ENCODE measurements at places on chromosomes 16 and 17. TPM values are rescaled to one million over a fixed set of nuclear protein-coding genes. Genes with fewer than 3 reads are reported as not detected.

- H3K27ac ChIP-seq, result no peak overlapping the region
- no peaks in the 10 kb centered on the region for H3K36me3 ChIP-seq
- no peak overlapping the region for H3K4me3 ChIP-seq
- DNase-seq, result no peak
Measured at GRCh38 chr17:42639525-42640113, 19.5 kb upstream of the TUBG2 start.

GRCh38 chr16:81837312-81837751 lies 58.2 kb downstream of the PLCG2 start:
- no peaks in the 10 kb centered on the region for H3K36me3 ChIP-seq
- H3K27ac ChIP-seq, result no peak overlapping the region
- H3K4me1 ChIP-seq, result no peaks in the 10 kb centered on the region

GRCh38 chr16:74627506-74628220 lies 20.7 kb upstream of the GLG1 start:
- peak; percentile 20 for DNase-seq
- H3K36me3 ChIP-seq, result peaks cover 30% of the 10 kb centered on the region
- peak overlapping the region; percentile 64 for H3K27ac ChIP-seq
- no peak overlapping the region for H3K4me3 ChIP-seq
- H3K4me1 ChIP-seq, result peaks cover 10% of the 10 kb centered on the region
- peaks cover 3% of the 10 kb centered on the region for H3K27me3 ChIP-seq

- peak overlapping the region; percentile 31 for H3K27ac ChIP-seq
- peaks cover 36% of the 10 kb centered on the region for H3K36me3 ChIP-seq
- peaks cover 15% of the 10 kb centered on the region for H3K4me1 ChIP-seq
- H3K27me3 ChIP-seq, result peaks cover 14% of the 10 kb centered on the region
- DNase-seq, result no peak
Measured at GRCh38 chr16:969508-970385, 1.0 kb downstream of the LMF1 start.

DNA sequence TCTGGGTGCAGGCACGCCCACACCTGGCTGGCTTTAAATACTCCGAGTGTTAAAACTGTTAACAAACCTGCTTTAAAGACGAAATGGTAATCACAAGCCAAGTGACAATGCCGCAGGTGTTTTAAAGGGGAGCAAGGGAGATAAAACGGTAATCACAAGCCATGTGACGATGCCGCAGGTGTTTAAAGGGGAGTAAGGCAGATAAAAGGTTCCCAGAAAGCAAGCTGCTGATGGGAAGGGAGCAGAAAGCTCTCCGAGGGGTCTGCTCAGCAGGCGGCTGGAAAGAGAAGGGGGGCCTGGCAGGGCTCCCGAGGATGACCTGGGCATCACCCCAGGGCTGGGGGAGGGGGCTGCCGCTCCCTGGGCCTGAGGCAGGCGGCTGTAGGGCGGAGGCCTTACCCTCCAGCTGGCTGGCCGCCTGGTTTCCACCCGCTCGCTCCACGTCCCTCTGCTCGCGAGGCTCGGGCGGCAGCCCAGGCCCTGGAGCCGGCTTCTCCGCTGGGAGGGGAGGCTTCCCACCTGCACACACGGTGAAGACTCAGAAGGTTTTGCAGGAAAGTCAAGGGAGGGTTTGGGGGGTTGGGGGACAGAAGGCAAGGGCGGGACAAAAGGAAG lies 12.1 kb downstream of the NDUFAF8 start:
- H3K27ac ChIP-seq, result no peak overlapping the region
- 0 out of 2 replicates have a peak, but pooled peaks cover 5% of the 10 kb centered on the region for H3K36me3 ChIP-seq
- DNase-seq, result no peak
- peaks cover 10% of the 10 kb centered on the region for H3K4me1 ChIP-seq

DNA sequence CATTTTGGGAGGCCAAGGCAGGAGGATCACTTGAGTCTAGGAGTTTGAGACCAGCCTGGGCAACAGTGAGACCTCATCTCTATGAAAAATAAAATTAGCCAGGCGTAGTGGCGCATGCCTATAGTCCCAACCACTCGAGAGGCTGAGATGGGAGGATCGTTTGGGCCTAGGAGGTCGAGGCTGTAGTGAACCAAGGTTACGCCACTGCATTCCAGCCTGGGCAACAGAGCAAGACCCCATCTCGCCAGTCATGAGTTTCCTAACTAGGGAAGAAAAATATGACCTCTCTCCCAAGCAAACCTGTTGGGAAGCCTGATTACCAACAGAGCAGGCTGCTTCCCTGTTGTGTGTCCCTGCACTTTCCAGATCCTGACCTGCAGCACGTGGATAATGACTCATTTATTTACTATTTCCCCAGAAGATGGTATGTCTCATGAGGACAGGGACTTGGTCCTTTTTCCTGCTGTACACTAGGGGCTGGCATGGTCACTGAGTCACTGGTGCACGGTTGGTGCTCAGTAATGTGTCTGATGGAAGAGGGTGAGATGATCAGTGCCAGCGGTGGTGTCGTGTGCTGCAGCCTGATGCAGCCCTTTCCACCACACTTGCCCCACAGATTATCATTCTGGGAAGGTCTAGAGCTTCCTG lies 30.8 kb downstream of the NMT1 start:
- peaks cover 2% of the 10 kb centered on the region for H3K27me3 ChIP-seq
- peaks cover 51% of the 10 kb centered on the region for H3K36me3 ChIP-seq

- H3K27ac ChIP-seq, result no peak overlapping the region
- peaks cover 8% of the 10 kb centered on the region for H3K4me1 ChIP-seq
- H3K36me3 ChIP-seq, result no peaks in the 10 kb centered on the region
- DNase-seq, result no peak
Measured at GRCh38 chr17:27452828-27453227, 3.4 kb upstream of the KSR1 start.

GRCh38 chr17:74921026-74921681 lies 1.9 kb downstream of the USH1G start:
- H3K27ac ChIP-seq, result no peak overlapping the region
- DNase-seq, result no peak
- no peaks in the 10 kb centered on the region for H3K36me3 ChIP-seq
- no peak overlapping the region for H3K4me3 ChIP-seq
- H3K4me1 ChIP-seq, result no peaks in the 10 kb centered on the region

DNA sequence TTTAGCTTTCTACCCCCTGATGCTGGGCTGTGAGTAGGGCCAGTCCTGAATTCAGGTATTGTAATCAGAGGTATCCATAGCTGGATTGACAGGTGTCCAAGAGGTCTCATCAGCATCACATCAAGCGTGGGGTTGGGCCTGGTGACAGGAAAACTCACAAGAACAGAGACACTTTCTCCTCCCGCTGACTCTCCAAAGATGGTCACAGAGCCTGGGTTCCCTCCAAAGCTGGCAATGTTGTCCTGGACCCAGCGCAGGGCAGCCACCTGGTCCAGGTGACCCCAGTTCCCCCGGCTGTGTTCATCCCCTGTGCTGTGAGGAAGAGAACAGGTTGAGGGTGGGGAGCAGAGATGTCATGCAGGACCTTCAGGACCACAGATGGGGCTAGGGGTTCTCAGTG lies 11.7 kb downstream of the CES1 start:
- no peak overlapping the region for H3K27ac ChIP-seq
- H3K36me3 ChIP-seq, result no peaks in the 10 kb centered on the region
- H3K4me3 ChIP-seq, result no peak overlapping the region
- H3K27me3 ChIP-seq, result peaks cover 4% of the 10 kb centered on the region
- DNase-seq, result no peak

GRCh38 chr17:65637786-65638185 lies 76.3 kb upstream of the AXIN2 start:
- peaks cover 5% of the 10 kb centered on the region for H3K27me3 ChIP-seq
- H3K4me3 ChIP-seq, result no peak overlapping the region
- no peak for DNase-seq
- peaks cover 10% of the 10 kb centered on the region for H3K36me3 ChIP-seq

GRCh38 chr17:60358606-60359225 lies 33.2 kb downstream of the USP32 start:
- no peak overlapping the region for H3K27ac ChIP-seq
- no peaks in the 10 kb centered on the region for H3K27me3 ChIP-seq
- no peak for DNase-seq
- peaks cover 60% of the 10 kb centered on the region for H3K4me1 ChIP-seq

GRCh38 chr16:2532494-2533141 lies 1.4 kb upstream of the CEMP1 start:
- peaks cover 51% of the 10 kb centered on the region for H3K4me1 ChIP-seq
- peaks cover 10% of the 10 kb centered on the region for H3K36me3 ChIP-seq
- peaks cover 6% of the 10 kb centered on the region for H3K27me3 ChIP-seq
- DNase-seq, result no peak
- peak overlapping the region; percentile 93 for H3K27ac ChIP-seq

- no peak overlapping the region for H3K4me3 ChIP-seq
- H3K36me3 ChIP-seq, result peaks cover 14% of the 10 kb centered on the region
- H3K27me3 ChIP-seq, result peaks cover 6% of the 10 kb centered on the region
- DNase-seq, result no peak
- peaks cover 30% of the 10 kb centered on the region for H3K4me1 ChIP-seq
Measured at GRCh38 chr17:62618647-62619416, 8.6 kb upstream of the MRC2 start.

- no peak for DNase-seq
- peaks cover 47% of the 10 kb centered on the region for H3K4me1 ChIP-seq
- H3K27ac ChIP-seq, result no peak overlapping the region
Measured at GRCh38 chr16:3816326-3816725, 64.2 kb downstream of the CREBBP start.

DNA sequence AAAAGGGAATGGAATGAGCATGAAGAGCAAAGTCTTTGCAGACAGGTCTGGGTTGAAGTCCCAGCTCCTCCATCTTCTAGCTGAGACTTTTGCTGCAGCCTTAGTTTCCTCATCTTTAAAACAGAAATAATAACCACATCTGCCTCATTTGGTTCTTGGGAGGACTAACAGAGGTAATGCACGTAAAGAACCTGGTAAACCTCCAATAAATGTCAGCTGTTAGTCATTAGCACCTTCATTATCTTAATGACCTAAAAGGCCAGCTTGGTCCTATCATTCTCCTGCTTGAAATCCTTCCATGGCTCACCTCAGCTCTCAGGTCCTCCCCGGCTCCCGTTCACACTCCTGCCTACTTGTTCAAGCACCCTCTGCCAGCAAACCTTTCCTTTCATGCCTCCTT lies 51.8 kb downstream of the SKAP1 start:
- no peak overlapping the region for H3K27ac ChIP-seq
- no peaks in the 10 kb centered on the region for H3K36me3 ChIP-seq

DNA sequence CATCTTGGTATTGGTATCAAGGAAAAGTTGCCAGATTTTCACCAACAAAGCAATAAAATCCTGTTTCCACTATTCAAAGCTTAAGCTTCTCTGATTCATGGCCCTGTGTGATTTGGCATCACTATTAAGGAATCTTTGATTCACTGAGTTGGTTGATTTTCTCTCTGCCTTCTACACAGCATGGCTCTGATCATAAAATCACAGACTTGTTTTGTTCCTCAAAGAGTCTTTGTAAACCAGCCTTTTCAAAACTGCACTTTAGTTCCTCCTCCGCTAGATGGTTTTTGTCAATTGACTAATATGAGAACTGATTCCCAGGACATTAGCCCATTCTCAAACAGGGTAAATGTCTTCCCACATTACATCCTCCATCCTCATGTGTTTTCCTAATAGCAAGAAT lies 197.6 kb downstream of the DNAH9 start:
- H3K27ac ChIP-seq, result no peak overlapping the region
- H3K27me3 ChIP-seq, result no peaks in the 10 kb centered on the region
- no peaks in the 10 kb centered on the region for H3K36me3 ChIP-seq
- H3K4me3 ChIP-seq, result no peak overlapping the region
- no peaks in the 10 kb centered on the region for H3K4me1 ChIP-seq

DNA sequence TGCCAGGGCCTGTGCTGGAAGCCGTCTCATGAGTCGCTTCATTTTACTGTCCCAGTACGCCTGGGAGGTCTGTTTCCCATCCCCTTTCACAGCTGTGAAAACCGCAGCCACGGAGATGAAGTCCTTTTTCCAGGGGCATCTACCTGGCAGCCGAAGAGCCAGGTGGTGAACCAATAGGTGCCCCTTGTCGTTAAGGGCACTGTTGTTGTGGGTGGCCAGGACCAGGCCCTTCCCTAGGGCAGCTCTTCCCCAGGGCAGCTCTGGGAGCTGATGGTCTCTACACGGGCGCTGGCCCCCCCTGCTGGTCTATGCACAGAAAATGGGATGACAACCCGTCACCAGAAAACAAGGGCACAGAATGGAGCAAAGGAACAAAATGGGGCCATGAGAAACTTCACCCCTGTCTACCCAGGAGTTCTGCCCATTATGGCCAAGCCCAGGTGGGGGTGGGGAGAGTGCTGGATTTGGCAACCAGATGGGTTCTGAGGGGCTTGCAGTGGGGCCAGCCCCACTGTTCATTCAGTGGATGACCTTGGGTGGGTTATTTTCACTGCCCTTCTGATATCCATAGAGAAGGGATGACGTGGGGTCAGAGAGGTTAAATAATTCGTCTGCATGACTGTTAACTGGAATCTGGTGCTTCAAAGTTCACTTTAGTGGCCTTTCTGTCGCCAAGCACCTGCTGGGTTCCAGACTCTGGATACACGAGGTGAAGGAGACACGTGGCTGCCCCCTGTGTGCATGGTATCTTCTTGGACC lies 11.5 kb downstream of the RMI2 start:
- peaks cover 74% of the 10 kb centered on the region for H3K4me1 ChIP-seq
- peaks cover 3% of the 10 kb centered on the region for H3K27me3 ChIP-seq
- DNase-seq, result peak; percentile 36
- H3K4me3 ChIP-seq, result peak overlapping the region; percentile 58

DNA sequence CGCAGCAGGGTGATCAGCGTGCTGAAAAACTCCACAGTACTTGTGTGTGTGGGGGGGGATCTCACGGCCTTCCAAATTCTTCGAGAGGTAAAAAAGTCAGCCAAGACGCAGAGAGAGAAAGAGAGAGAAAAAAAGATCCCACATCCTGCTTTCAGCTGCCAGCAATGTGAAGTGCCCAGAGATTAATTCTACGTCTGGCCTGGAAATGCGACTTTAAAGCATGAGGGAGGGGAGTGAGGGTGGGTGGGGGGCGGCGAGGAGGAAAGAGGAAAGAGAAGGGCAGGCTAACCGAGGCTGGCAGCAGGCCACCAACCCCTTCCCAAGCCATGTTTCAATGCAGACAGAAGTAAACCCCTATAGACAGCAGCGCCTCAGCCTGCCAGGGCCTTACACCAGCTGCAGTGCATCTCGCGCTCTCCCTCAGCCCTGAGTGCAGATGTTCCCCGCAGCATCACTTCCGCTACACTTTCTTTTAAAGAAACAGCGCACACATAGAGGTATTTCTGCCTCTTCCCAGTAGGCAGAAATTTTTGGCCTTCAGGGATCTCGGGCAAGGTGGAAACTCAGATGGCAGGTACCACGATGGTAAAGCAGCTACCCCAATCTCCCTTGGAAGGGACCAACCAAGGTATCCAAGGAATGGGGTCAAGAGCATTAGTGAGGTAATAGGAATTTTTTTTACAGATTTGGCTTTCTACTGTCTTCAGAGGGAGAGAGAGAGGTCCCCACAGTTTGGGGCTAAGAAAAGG lies 87.8 kb downstream of the SMG6 start:
- peak overlapping the region; percentile 87 for H3K4me3 ChIP-seq
- H3K27ac ChIP-seq, result peak overlapping the region; percentile 98
- peaks cover 62% of the 10 kb centered on the region for H3K4me1 ChIP-seq
- peak; percentile 80 for DNase-seq
- no peaks in the 10 kb centered on the region for H3K27me3 ChIP-seq

Gene CHST6
- 0.07 TPM for total RNA-seq

Gene SMIM5
- not detected for total RNA-seq

Gene CCL11
- not detected for total RNA-seq

Gene SLC16A13
- 3.0 TPM for total RNA-seq

Gene PIP4K2B
- total RNA-seq, result 54.1 TPM

Gene SLC13A2
- total RNA-seq, result not detected

Gene KRT33B
- total RNA-seq, result 1.8 TPM

Gene PRR11
- total RNA-seq, result 30.3 TPM
